Hematopoietic multipotent progenitor cell treated with erythropoietin and hydrocortisone succinate and interleukin-3 and kit ligand, for 15 days (in vitro differentiated cells): ENCODE measurements at places on chromosomes 1 and 21.

GRCh38 chr1:200627575-200628222, 7.1 kb upstream of the KIF14 start:
- DNase-seq = no peak

DNA sequence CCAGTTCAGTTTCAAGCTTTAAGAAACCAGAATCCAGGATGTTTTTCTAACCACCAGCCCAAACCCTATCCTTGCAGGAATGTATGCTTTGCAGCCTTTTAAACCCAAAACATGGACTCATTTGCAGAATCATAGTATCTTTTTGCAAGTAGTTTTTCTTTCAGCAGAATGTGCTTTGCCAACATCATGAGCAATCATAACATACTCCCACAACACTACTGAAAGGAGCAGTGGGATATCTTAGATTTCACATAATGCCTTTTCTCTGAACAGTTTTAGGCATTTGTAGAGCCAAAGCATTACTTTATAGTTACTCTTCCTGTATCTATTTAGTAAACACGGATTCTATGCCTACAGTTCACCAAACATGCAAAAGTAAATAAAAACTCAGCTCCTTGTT, 10.0 kb upstream of the SH2D2A start:
- no peak for DNase-seq

DNA sequence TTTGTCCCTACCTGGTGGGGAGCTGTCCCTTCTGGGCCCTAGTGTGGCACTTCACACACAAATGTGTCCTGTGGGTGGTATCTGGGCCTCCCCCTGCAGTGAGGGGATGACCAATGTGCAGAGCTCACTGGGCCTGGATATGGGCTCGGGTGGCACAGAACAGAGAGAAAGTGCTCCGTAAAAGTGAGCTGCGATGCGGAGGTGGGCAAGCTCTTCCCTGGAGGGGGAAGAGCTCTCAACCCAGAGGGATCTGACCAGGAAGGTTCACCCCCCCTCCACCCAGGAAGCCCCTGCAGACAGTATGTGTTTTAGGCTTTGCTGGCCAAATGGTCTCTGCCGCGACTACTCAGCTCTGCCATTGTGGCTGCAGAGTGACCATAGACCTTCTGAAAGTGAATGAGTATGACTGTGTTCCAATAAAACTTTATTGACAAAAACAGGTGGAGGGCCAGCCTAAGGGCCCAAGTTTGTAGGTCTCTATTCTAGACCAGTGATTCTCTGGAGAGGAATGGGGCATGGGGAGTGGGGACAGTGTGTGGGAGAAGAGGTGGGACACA, 8.6 kb upstream of the ITGB2 start:
- DNase-seq = no peak

- DNase-seq = no peak
Measured at GRCh38 chr1:65722461-65722860, 70.2 kb upstream of the PDE4B start.

- no peak for DNase-seq
Measured at GRCh38 chr1:39729030-39729429, 9.7 kb upstream of the PPIE start.

- no peak for DNase-seq
Measured at GRCh38 chr1:210125143-210125542, 107.5 kb upstream of the SERTAD4 start.

DNA sequence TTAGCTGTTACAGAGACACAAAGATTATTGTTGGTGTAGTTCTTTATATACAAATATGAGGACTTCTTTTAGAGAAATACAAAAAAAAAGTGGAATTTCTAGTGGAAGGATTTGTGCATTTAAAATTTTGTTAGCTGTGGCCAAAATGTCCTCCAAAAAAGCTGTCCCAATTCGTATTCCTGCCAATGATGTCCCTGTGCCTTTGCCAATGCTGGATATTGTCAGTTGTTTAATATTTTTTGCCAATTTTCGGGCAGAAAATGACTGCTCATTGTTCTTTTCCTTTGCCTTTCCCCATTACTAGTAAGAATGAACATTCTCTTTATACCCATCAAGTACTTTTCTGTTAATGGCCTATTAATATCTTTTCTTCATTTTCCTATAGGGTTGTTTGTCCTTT, 110.0 kb upstream of the HOOK1 start:
- DNase-seq = no peak

- DNase-seq = no peak
Measured at GRCh38 chr1:223520200-223520599, 127.0 kb downstream of the CCDC185 start.

DNA sequence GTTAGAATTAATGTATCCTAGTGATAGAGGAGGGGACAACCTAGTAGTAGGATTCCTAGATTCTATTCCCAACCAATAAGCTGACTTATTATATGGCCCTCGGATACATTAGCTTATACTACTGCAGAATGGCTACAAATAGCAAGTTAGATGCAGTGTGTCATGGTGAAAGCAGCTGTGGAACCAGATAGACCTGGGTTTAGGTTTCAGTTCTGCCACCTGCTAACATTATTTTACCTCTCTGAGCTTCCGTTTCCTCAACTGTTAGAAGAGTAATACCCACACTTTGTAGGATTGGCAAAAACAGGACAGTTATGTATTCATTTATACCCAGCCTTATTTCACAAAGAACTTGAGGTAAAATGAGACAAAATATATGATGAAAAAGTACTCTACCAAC, 21.6 kb upstream of the MAGOH start:
- no peak for DNase-seq

GRCh38 chr1:59061876-59062275, 235.0 kb upstream of the FGGY start:
- DNase-seq = no peak

- DNase-seq = no peak
Measured at GRCh38 chr1:156727492-156727891, 777 bp upstream of the METTL25B start.

DNA sequence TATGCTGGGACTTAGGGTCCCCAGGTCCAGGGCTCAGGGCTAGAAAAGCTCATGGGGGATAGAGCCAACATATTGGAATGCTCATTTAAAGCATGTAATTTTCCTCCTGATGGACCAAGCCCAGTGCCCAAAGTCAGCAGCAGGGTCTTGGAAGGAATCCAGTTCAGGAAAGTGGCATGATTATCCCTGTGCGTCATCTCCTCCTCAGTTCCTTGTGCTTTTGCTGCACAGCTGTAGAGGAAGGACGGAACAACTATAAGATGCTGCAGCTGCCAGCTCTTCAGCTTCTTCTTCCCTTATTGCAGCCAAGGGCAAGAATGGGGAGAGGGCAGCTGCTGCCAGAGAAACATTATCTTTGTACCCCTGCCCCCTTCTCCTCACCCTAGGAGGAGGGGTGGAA, 58.4 kb downstream of the OVGP1 start:
- DNase-seq = no peak

- DNase-seq = no peak
Measured at GRCh38 chr1:34162852-34163766, 1.9 kb downstream of the CSMD2 start.

DNA sequence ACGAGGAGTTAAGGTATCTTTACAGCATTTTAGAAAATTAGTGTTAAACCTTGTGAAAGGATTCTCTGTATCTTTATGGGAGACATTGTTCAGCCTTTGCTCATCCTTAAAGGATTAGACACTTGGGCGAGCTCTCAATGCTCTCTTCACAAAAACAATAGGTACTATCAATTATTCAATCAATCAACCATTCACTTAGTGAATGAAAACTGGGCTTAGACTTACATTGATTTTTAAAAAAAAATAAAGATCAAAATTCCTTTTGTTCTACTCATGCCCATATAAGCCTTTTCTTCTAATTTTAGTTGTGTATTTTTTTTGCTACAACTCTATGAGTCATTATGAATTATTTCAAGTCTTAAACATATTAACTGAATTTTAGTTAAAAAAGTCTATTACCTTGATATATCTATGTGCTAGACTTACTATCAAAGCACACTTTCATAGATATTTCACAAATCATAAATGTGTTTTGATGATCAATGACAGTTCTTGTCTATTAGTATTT, 181.2 kb downstream of the DPYD start:
- no peak for DNase-seq

- no peak for DNase-seq
Measured at GRCh38 chr1:38690790-38691449, 168.7 kb downstream of the RRAGC start.

DNA sequence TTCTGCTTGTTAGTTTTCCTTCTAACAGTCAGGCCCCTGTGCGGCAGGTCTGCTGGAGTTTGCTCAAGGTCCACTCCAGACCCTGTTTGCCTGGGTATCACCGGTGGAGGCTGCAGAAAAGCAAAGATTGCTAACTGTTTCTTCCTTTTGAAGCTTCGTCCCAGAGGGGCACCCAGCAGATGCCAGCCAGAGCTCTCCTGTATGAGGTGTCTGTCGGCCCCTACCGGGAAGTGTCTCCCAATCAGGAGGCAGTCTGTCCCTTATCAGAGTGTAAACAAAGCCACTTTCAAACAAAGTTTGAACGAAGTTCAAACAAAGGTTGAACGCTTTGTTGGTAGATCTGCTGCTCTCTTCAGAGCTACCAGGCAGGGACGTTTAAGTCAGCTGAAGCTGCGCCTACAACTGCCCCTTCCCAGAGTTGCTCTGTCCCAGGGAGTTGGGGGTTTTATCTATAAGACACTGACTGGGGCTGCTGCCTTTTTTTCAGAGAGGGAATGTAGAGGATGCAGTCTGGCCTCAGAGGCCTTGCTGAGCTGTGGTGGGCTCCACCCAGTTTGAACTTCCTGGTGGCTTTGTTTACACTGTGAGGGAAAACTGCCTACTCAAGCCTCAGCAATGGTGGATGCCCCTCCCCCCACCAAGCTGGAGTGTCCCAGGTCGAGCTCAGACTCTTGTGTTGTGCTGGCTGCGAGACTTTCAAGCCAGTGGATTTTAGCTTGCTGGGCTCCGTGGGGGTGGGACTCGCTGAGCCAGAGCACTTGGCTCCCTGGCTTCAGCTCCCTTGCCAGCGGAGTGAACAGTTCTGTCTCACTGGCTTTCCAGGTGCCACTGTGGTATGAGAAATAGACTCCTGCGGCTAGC, 401.8 kb downstream of the SRGAP2C start:
- no peak for DNase-seq

DNA sequence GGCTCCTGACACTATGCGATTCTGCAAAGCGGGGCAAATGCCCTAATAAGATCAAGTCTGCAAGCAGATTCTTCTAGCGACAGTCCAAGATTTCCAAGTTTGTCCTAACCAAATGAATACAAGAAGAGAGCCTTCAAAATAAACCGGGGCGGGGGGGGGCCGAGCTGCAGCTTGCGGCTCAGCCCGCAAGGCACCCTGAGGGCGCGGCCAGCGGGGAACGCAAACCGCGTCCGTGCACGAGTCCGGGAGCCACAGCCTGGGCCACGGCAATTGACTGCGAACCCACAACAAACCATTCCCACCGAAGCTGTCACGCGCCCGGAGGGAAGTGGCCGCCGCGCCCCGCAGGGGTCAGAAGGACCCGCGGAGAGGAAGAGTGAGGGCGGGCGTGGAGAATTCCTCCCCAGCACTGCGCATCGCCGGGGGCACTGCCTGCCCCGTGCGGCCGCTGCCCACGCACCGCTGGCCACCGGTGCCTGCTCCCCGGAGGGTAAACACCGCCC, 687 bp downstream of the TGFBR3 start:
- no peak for DNase-seq

DNA sequence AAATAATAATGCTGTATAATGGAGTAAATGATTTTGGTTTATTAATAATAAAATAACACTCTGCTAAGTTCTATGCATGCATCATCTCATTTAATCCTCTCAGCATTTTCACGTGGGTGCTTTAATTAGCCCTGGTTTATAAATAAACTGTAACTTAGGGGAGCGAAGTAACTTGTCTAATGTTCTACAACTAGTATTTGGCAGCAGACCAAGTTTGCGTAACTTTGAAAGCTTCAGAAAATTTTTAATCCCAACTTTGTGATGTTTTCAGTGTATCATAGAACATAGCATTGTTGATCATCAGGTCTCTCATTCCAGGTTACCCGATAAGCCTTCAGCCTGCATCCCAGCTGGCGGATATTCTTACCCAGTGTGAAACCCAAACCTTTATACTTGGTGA, 322.4 kb upstream of the SGIP1 start:
- DNase-seq = no peak

GRCh38 chr1:10659646-10660540, 136.6 kb downstream of the CASZ1 start:
- DNase-seq = no peak

DNA sequence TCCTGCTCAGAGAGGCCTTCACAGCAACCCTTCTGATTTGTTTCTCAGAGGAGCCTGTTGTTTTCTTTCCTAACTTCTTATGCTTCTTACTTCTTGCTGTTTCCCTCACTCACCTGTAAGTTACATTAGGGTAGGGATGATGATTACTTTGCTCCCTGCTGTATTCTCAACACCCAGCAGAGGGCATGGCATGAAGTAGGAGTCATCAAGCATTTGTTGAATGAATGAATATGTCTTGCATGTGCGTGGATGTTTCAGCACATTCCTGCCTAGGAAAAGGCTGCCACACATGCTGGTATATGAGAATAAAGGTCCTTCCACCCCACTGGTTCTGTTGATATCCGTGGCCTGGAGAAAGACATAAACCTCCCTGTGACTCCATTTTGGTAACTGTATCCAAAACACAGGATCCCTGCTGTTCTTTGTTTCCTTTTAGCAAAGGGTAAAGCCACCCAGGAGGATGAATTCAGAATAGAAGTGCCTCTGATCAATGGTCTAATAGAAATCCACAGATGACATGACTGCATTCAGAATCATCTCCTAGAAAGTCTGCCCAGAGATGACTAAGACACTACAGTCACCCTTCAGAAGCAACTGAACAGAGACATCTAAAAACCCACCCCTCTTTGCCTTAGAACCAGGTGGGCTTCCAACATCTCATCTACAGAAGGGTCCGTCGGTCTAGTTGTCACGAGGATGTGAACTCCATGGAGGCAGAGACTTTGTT, 168.8 kb downstream of the ZSCAN20 start:
- DNase-seq = no peak

- DNase-seq = no peak
Measured at GRCh38 chr1:245182028-245182427, 27.2 kb downstream of the KIF26B start.

GRCh38 chr1:234921266-234922062, 207.2 kb downstream of the TOMM20 start:
- no peak for DNase-seq

DNA sequence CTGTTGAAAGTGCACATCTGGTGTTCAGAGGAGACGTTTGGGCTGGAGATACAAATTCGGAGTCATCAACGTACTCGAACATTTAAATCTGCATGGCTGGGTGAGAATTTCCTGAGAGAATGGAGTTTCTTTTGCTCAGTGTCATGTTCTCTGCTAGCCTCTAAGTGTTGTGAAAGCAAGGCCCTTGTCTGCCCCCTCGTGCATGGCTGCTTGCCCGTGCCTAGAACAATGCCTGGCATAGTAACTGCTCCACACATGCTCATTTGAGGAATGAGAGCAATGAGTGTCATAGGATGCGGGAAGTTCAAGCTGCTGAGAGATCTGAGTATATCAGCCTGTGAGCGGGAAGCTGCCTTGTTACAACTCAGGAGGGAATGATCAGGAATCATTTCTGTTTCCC, 171.1 kb upstream of the CSF3R start:
- DNase-seq = no peak

- DNase-seq = no peak
Measured at GRCh38 chr1:218971156-218971555, 202.5 kb upstream of the LYPLAL1 start.
